Spleen (tissue), 13 donors: ENCODE measurements at places on chromosomes 7 and 10. TPM values are rescaled to one million over a fixed set of nuclear protein-coding genes. Genes with fewer than 3 reads are reported as not detected.
A peak's percentile ranks its signal among the peaks of the same experiment; 100 is the strongest.

DNA sequence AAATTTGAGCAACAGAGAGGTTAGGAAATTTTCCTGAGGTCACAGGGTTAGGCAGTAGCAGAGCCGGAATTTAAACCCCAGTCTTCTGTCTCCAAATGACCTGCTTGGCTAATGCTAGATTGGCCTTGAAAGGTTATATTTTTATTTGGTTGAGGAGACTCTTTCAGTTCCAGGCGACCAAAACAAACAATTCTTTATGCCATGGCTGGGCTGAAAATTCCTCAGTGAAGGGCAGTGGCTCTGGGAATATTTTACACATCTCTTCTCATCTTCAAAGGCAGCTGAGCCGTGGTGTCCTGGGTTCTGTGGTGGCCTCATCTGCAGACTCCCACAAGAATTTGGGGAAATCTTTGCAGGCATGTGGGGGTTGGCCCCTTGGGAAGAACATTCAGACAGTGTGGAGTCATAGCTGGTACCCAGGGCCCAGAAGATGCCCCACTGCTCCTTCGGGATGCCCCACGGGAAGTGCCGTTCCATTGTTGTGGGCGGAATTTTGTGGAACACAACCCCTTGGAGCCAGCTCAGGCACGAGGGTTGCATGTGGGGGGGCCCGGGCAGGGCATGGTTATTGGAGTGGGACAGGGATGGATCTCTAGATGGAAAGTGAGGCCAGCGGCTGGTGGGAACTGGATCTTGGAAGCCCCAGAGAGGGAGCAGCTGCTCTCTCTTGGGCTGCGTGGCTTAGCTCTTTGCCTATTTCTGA lies 33.2 kb downstream of the RPS24 start:
- DNase-seq: no peak
- H3K4me3 ChIP-seq: no peak overlapping the region
- H3K36me3 ChIP-seq: no peaks in the 10 kb centered on the region

- no peaks in the 10 kb centered on the region for H3K4me1 ChIP-seq
- no peak overlapping the region for H3K4me3 ChIP-seq
- no peak overlapping the region for H3K27ac ChIP-seq
Measured at GRCh38 chr7:71251706-71252105, 119.8 kb downstream of the GALNT17 start.

DNA sequence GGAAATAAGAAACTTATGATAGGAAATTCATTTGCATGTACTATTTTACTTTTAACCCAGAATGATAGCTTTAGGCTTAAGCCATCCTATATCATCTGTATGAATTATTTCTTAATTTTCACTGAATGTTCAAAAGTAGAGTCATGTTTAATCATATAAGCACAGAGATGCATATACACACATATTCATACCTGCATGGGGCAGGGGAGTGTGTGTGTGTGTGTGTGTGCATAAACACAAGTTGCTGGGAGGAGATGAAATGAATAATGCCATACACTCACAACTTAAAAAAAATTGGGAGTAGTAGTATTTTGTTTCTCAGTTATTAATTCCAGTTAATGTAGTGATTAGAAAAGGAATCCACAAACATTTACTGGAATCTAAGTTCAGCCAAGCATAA lies 83.1 kb upstream of the IKZF1 start:
- peaks cover 21% of the 10 kb centered on the region for H3K4me1 ChIP-seq
- DNase-seq: no peak
- no peak overlapping the region for H3K4me3 ChIP-seq
- no peaks in the 10 kb centered on the region for H3K27me3 ChIP-seq
- H3K36me3 ChIP-seq: no peaks in the 10 kb centered on the region
- peak overlapping the region; percentile 86 for H3K27ac ChIP-seq

- H3K36me3 ChIP-seq: no peaks in the 10 kb centered on the region
- no peak for DNase-seq
- no peak overlapping the region for H3K4me3 ChIP-seq
- H3K27me3 ChIP-seq: no peaks in the 10 kb centered on the region
Measured at GRCh38 chr7:132685277-132685676, 109.0 kb upstream of the PLXNA4 start.

- H3K4me3 ChIP-seq: no peak overlapping the region
- no peaks in the 10 kb centered on the region for H3K27me3 ChIP-seq
- H3K4me1 ChIP-seq: no peaks in the 10 kb centered on the region
Measured at GRCh38 chr7:57216340-57216739, 84.1 kb upstream of the ZNF479 start.

The ASZ1 gene
- total RNA-seq: not detected

The GRID2IP gene
- total RNA-seq: 1.0 TPM

The TAS2R4 gene
- 4.1 TPM for total RNA-seq
